ENCODE measurements at places on chromosomes 4 and X.

DNA sequence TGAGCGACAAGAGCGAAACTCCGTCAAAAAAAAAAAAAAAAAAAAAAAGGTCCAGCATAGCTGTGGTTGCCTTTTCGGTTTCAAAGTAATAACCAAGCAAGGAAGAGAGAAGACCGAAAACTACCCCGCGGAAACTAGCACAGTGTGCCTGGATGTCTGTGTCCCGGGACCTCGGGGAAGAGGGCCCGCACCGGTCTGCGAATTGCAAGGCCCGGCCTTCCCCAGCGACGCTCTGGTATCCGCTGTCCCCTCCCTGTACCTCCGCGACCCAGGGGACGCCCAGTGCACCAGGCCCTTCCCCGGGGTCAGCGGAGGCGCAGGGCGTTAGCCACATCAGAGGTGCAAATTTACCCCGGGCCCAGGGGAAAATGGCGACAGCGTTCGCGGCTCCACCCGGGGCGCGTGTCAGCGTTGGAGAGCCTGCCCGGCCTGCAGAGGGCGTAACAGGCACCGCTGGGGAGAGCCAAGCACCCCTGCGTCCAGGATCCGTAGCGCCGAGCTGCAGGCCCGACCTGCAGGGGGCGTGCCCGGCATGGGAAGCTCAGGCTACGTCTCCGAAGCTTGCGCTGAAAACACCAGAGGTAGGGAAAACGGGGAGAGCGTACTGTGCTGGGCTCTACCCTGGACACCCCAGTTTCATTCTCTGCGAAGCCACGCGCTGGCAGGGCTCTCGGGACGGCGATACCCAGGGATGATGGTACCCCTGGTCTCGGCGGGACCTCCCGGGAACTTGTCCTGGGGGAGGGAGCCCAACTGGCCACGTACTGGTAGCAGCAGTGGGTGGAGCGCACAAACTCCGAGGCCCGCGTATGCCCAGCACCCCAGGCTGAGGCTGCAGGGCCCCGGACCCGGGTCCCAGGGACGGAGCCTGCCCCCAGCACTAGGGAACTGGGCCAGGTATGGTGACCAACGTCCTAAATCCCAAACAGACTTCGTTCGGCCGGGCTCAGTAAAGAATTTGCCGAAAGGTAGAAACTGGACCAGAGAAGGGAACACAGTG is 16.2 kb downstream of the NKX6-1 start:
- peaks cover 4% of the 10 kb centered on the region for H3K36me3 ChIP-seq
- H3K27ac ChIP-seq = no peak overlapping the region
- no peak for DNase-seq
- peaks cover 87% of the 10 kb centered on the region for H3K27me3 ChIP-seq
- H3K4me3 ChIP-seq = peak overlapping the region; percentile 31
- peaks cover 4% of the 10 kb centered on the region for H3K4me1 ChIP-seq

DNA sequence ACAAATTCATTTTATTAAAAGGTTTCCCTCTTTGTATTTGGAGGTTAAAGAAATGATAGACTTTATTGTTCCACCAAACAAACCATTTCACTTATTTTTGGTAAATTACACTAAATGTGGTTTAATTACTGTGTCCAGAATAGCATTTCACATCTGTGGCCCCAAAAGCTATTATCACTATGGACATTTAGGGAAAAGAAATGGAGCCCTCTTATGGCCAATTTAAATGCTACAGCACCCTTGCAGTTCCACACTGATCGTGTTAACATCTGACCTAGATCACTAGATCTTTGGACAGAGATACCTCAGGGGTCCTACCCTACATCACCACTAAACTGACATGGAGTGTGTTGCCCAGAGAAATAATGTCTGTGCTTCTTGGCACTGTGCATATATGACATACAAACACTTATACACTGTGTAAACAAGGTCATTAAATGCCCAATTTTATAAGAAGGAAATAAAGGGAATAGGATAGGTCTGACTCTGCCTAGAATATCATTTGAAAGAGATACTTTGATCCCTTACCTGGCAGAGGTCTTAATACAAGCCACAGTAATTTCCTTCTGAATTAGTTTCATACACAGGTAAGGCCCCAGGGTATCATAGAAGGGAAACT is 163.9 kb downstream of the KDR start:
- H3K27me3 ChIP-seq = peaks cover 5% of the 10 kb centered on the region
- H3K27ac ChIP-seq = peak overlapping the region; percentile 41
- H3K36me3 ChIP-seq = no peaks in the 10 kb centered on the region

GRCh38 chr4:113468165-113469022 is 293.1 kb downstream of the CAMK2D start:
- H3K4me3 ChIP-seq = no peak overlapping the region
- peaks cover 8% of the 10 kb centered on the region for H3K36me3 ChIP-seq
- no peaks in the 10 kb centered on the region for H3K27me3 ChIP-seq

- DNase-seq = no peak
These were observed 1.1 kb upstream of the BDH2 start for GRCh38 chr4:103100691-103101090.

- no peaks in the 10 kb centered on the region for H3K36me3 ChIP-seq
- no peak for DNase-seq
- H3K4me3 ChIP-seq = no peak overlapping the region
- H3K27ac ChIP-seq = no peak overlapping the region
- H3K4me1 ChIP-seq = peaks cover 4% of the 10 kb centered on the region
These were observed 19.3 kb downstream of the YIPF7 start for GRCh38 chr4:44632089-44632488.

- H3K4me1 ChIP-seq = no peaks in the 10 kb centered on the region
- H3K4me3 ChIP-seq = no peak overlapping the region
- no peak overlapping the region for H3K27ac ChIP-seq
These were observed 81.7 kb downstream of the PWWP3B start for GRCh38 chrX:106249706-106250379.

- peaks cover 2% of the 10 kb centered on the region for H3K36me3 ChIP-seq
- H3K27ac ChIP-seq = peak within 1 kb of the TSS; percentile 94
- H3K27me3 ChIP-seq = no peaks in the 10 kb centered on the region
- H3K4me1 ChIP-seq = peaks cover 18% of the 10 kb centered on the region
- DNase-seq = no peak
These were observed at the start of gene ANKRD37 for GRCh38 chr4:185396724-185397385. TSS of gene ANKRD37 (plus strand) at chr4:185396841. CDS start at chr4:185396924, 83 bp downstream.

DNA sequence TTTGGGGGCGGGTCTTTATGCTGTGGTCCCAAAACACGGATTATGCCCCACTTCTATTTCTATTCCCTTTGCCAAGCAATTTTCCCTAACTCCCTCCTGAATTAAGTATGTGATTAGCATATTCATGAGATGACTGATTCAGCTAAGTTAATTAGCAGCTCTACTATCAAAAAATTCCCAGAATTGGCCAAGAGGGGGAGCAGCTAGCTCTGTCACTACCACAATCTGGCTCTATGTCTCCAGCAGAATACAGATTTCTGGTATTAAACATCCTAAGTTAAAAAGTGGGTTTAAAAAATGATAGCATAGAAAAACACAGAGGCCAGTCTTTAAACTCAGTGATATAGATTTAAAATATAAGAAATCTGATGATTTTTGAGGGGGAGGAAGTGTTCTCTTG is 80.3 kb downstream of the GPC4 start:
- H3K27ac ChIP-seq = no peak overlapping the region
- no peak overlapping the region for H3K4me3 ChIP-seq
- H3K27me3 ChIP-seq = no peaks in the 10 kb centered on the region
- DNase-seq = no peak

GRCh38 chr4:32519060-32519459 is 1798.9 kb downstream of the PCDH7 start:
- no peaks in the 10 kb centered on the region for H3K27me3 ChIP-seq
- H3K36me3 ChIP-seq = no peaks in the 10 kb centered on the region
- no peak overlapping the region for H3K27ac ChIP-seq
- H3K4me1 ChIP-seq = no peaks in the 10 kb centered on the region
- DNase-seq = no peak

DNA sequence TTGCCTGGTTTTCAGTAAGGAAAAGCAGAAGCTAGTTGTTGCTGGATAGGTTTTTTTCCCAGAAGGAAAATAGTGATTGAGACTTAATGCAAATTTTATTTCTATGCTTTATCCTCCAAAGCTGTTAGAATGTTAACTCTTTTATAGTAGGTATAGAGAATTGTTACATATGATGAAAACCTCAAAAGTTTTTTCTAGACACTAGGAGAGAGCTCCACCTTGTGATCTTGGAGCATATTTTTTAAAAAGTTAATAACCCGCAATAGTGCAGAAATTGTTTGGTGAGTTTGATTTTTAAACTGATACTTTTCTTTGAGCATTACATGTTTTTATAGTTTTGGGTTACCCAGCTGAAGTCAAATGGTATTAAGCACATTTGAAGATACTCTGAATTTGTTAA is 56.5 kb downstream of the STAG2 start:
- no peaks in the 10 kb centered on the region for H3K36me3 ChIP-seq
- peaks cover 10% of the 10 kb centered on the region for H3K4me1 ChIP-seq
- no peak for DNase-seq
- no peak overlapping the region for H3K4me3 ChIP-seq

GRCh38 chr4:115759231-115759630 is 645.8 kb upstream of the NDST4 start:
- DNase-seq = no peak
- no peaks in the 10 kb centered on the region for H3K27me3 ChIP-seq
- H3K4me1 ChIP-seq = no peaks in the 10 kb centered on the region

DNA sequence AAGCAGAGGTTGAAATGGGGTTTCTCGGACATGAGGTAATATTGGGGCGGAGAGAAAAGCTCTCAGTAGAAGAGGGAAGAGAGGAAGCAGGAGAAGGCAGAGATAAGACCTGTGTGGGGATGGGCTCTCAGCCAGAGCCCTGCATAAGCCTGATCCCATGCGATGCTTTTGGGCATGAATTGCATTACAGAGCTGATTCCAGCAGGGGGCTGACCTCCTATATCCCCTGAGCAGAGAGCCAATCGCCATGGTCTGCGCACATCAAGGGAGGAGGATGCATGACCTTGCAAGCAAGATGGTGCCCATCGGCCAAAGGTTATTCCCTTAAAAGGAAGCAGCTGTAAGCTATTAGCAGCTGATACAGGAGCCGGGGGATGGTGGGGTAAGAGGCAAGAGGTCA is 7.6 kb downstream of the ANOS1 start:
- no peaks in the 10 kb centered on the region for H3K4me1 ChIP-seq
- DNase-seq = no peak
- H3K36me3 ChIP-seq = no peaks in the 10 kb centered on the region
- H3K27ac ChIP-seq = no peak overlapping the region
- peaks cover 33% of the 10 kb centered on the region for H3K27me3 ChIP-seq

DNA sequence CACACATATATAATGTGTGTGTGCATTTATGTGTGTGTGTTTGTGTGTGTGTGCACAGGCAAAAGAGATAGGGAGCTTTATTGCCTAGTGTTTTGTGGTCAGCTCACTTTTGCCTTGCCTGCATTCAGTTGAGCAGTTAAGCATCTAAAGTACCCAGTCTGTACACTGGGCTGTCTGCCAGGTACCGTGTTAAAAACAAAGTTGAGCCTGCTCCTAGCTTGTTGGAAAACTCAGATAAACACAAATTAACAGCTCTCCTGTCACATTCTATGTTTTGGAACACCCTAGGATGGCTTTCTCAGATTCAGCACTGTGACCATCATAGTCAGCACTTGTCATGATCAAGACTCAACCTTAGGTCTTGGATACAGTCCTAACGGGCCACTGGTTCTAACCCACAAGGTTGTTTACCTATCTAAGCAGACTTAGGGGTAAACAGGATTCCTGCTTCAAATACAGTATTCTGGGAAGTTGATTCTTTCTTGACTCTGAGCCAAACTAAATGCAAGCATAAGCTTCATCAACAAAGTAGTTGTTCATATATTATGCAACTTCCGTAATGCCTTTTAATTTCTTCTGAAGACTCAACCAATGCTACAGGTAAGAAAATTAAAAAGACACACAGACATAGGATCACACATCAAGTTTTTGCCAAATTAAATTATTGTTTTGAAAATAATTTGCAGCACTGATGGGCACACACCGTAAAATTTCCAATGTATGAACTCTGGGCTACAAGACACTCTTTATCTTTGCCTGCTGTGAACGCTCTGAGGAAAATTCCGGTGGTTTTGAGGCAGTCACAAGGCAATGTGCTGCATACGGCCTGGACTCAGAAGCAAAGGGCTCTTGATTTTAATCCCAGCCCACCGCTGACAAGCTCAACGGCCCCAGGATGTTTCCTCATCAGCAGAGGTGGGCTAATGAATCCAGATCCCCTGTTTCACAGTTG is 11.3 kb upstream of the CD99 start:
- no peaks in the 10 kb centered on the region for H3K27me3 ChIP-seq
- no peak for DNase-seq
- no peak overlapping the region for H3K27ac ChIP-seq

GRCh38 chr4:80266902-80267380 is 477 bp downstream of the FGF5 start:
- no peak overlapping the region for H3K27ac ChIP-seq
- peaks cover 31% of the 10 kb centered on the region for H3K4me1 ChIP-seq
- peaks cover 93% of the 10 kb centered on the region for H3K27me3 ChIP-seq
- peaks cover 7% of the 10 kb centered on the region for H3K36me3 ChIP-seq
- H3K4me3 ChIP-seq = peak overlapping the region; percentile 83
- no peak for DNase-seq

DNA sequence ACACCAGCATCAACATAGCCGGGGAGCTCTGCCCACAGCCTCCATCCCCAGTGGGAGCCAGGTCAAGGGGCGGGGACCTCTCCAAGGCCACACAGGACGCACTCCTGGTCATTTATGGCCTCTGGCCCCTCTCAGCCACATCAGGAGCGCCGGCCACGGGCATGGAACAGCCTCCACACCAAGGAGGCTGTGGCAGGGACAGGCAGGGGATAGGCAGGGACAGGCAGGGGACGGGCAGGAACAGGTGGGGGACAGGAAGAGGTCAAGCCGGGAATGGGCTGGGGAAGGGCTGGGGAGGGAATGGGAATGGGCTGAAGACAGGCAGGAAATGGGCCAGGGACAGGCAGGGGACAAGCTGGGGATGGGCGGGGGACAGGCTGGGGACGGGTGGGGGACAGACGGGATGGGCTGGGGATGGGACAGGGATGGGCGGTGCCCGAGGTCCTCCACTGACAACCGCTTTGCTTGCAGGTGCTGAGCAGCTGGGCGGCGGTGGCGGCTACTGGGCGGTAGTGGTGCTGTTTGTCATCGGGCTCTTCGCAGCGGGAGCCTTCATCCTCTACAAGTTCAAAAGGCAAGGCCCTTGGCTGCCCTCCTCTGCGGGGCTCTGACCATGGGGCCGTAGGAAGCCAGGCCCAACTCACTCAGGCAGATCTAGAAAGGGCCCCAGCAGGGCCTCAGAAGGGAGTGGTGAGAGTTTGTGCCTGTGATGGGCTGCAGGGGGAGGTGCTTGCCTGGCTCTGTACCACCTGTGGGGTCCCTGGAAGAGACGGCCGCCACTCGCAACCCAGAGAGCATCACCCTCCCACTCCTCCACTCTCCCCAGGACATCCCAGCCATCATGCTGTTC is 205.6 kb downstream of the AFAP1 start:
- no peak overlapping the region for H3K4me3 ChIP-seq
- peaks cover 4% of the 10 kb centered on the region for H3K4me1 ChIP-seq
- no peak for DNase-seq

Measured in T-helper 17 cell (primary cell).